Activated T-helper 9 cell treated with anti-CD3 and anti-CD28 coated beads, Interleukin-2, amount 50 U/mL, for 16 hours (primary cell): ENCODE measurements at places on chromosomes 11 and 22.

DNA sequence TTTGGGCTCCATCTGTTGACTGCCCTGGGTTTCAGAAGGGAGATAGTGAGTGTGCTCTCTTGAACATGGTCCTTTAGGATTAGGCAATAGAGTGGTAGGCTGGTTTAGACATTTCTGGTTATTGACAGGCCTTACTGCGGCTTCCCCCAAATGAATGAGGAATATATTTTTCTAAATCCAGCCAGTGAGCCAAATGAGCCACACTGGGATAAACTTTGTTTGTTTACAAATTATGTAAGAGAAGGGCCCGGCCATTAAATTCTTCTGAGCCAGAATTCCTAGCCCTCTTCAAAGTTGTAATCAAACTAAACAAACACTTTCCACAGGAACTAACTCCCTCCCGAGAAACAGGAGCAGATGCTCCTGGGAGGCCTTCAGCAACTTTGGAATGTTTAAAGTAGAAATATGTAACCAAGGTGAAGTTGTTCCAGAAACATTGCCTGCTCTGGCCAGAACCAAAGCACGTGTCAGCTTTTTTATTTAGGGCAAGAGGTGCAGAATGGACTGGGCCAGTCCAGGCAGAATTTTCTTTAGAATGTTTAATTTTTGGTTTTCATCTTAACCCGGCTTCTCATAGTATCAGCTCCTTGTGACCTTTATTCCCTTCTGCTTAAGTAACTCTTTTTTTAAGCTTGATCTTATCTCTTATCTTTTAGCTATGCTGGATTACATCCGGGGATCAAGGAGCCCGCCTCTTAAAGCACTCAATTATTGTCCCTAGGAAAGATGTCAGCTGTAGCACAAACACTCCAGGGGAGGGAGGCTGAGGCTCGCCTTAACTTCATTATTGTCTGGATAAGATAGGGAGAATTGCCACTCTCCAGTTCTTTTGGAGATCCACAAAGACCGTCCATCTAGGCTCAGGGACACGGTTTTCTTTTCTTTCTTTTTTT is 28.7 kb downstream of the ZNRF3 start:
- DNase-seq = no peak

DNA sequence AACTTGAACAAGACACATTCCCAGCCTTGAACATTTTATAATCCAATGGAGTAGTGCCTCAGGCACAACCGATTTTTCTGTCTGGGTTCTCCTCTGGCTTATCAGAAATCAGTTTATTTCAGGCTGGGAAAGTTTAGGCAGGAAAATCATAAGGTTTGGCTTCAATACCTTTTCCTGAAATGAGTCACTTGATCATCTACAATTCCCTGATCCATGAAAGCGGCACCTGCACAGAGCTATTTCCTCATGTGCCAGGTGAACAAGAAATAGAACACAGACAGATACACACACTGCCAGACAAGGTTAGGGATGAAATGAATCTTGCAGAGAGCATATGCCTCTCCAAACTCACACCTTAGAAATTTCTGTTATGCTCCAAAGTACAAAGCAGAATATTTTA is 106.7 kb upstream of the OR9G4 start:
- no peak for DNase-seq

GRCh38 chr11:93704237-93704636 is 37.1 kb downstream of the TAF1D start:
- no peak for DNase-seq

DNA sequence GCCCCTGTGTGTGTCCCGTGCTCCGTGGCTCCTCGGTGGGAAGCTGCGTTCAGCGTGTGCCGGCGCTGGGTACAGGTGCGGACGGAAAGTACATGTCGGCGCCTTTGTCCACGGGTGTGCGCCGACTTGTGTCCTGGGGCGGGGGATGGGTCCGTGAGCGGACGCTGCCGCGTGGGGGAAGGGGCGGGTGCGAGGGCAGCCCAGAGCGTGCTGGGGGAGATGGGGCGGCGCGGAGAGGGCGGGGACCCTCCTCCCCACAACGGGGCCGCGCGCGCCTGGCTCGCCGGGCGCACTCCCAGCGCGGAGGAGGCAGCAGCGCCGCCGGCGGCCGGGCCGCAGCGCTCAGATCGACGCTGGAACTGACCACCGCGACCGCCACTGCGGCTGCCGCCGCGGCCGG is 33.6 kb upstream of the RELT start:
- DNase-seq = no peak

GRCh38 chr22:21650823-21651520 is 8.9 kb downstream of the SDF2L1 start:
- no peak for DNase-seq

DNA sequence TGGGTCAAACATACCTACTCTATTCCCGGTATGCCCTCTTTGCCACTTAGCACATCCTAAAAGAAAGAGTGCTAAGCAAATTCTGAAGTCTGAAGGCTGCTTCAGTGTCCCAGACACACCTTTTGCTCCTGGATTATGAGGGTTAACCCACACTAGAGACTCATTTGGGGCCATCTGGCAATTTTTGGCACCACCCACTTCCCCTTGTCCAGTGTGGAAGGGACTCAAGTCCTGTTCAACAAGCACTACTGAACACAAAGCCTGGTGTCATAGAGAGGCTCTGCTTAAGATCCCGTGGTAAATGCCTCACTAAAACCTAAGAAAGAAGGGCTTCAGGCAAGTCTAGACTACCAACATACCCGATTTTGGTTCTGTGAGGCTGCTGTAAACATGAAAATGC is 85.8 kb downstream of the SERGEF start:
- DNase-seq = no peak

DNA sequence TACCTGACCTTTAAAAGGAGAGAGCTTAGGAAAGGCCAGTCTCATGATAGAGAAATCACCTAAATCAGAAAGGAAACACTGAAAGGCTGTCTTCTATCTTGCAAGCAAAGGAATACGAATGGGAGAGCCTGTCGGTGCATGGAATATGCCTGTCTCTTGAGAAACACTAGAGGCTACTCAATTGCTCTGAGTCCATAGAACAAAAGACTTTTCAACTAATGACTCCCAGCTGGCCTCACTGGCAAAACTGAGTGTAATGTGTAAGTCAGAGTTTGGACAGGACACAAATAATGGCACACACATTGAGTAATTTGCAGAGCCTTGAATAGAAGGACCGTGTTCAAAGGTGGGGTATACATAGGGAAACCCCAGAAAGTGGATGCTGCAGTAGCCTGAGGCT is 171.0 kb upstream of the ARHGAP20 start:
- DNase-seq = no peak

DNA sequence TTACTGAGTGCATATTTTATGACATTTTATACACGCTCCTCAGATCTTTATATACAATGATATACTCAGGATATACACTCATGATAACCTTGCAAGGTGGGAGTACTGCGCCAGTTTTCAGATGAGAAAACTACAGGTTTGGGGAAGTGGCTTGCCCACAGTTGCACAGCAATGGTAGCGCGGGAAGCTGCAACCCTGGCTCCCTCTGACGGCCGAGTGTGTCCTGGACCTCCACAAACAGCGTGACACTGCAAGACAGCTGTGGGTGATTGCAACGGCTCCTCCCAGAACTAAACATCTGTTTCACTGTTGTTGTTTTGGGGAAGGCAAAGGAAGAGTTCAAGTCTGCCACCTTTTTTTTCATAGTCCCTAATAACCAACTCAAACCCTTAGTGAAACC is 47.0 kb downstream of the PACSIN2 start:
- no peak for DNase-seq

- DNase-seq = no peak
Observed at GRCh38 chr11:92656783-92657182, 312.7 kb upstream of the MTNR1B start.

- no peak for DNase-seq
Observed at GRCh38 chr11:38972220-38972619, 2374.2 kb upstream of the RAG2 start.

- no peak for DNase-seq
Observed at GRCh38 chr11:66020618-66021357, 5.5 kb downstream of the CATSPER1 start.

DNA sequence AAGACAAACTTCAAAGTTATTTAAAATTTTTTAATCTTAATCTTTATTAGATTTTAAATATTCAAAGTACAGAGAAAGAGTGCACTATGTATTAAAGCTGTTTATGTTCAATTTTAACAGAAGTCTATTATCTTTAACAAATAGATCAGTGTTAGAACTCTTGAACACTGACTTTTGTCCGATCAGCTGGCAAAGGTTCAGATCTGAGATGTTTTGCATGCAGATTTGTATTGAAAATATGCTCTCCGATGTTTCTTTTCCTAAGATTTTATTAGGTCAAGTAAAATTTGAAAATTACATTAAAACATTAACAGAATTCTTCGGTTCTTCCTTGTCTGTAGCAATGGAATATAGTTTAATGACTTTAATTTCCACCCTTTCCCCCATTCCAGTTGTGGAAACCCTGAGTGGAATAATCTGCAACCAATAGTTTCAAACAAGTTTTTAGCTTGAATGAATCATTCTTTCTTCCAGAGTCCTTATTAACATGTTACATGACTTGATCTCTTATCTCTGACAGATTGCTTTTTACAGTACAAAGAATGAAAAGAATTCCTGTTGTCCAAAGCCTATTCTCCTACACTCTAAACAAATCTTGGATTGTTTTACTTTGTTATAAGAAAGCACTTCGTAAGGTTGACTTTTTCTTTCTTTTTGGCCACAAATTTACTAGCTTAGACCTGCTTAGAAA is 11.4 kb upstream of the TCP11L1 start:
- DNase-seq = no peak

- DNase-seq = no peak
Observed at GRCh38 chr11:11038352-11038751, 180.5 kb upstream of the ZBED5 start.

DNA sequence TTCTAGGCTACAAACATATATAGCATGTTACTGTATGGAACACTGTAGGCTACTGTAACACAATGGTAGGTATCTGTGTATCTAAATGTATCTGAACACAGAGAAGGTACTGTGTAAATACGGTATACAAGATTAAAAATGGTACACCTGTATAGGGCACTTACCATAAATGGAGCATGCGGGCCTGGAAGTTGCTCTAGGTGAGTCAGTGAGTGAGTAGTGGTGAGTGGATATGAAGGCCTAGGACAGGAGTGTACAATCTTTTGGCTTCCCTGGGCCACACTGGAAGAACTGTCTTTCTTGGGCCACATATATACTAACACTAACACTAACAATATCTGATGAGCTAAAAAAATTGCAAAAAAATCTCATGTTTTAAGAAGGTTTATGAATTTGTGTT is 21.4 kb downstream of the RNF141 start:
- no peak for DNase-seq

DNA sequence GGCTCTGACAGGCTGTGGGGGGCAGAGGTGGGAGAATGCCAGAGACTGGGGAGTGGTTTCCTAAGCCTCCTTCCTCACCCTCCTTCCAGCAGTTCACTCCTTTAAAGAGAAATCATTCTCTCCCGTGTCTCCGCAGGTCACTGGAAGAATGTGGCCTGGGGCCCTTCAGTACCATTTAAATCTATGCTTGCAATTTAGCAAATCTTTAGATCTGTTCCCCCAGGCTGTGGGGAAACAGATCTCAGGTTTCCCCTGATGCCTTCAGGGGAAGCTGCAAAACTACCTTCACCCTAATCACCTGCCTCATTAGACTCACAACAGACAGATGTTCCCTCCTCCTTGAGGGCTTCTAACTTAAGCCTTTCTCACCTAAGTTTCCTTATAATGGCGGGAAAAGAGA is 55.3 kb downstream of the KIRREL3 start:
- DNase-seq = no peak

GRCh38 chr11:19952116-19952605 is 208.1 kb downstream of the DBX1 start:
- no peak for DNase-seq

- no peak for DNase-seq
Observed at GRCh38 chr11:107677924-107678631, 33.8 kb downstream of the SLN start.

DNA sequence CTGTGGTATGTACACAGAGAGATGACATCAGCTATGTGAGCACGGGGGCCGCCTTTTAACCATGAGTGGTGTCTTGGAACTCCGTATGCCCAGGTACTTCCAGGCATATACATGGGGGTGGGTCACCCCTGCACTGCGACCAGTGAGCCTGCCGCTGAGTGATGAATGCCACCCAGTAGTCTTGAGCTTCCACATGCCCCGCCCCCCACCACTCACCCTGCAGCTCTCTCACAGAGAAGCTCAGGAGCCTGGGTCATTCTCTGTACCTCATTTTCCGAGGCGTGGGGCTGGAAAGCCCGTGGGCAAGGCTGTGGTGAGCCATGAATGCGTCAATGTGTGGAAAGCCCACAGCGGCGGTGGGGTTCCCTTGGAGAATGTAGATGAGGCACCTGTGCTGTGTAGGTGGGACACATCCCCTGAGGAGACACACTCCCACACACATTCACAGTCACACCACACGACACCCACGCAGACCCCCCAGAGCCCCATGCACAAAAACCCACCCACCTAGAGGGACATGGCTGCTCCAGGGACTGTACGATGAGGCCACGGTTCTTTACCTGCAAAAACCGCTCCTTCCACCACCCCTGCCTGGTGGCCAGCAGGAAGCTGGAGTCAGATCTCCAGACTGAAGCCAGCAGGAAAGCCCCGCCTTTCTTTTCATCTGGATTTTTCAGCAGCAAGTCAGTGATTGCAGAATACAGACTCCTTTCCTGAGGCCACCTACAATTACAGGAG is 67.6 kb downstream of the PIWIL3 start:
- DNase-seq = no peak

DNA sequence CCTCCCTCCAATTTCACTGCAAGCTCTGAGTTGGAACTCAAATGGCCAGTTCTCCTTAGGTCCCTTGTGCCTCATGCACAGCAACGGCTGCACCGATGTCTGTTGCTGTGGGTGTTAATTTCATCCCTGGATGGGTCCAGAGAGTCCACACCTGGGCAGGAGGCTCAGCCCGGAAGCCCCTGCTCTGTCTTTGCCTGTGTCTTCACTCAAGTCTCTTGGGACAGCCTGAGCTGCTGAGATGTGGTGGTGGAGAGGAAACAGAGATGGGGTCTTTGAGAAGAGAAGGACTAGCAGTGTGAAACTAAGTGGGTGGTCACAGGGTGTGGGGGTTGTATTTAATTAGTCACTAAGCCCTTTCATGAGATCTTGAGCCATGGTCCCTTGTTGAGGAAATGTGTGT is 109.3 kb downstream of the NECTIN1 start:
- no peak for DNase-seq
